H9 (cell line): ENCODE measurements at places on chromosomes 6 and 20. TPM values are rescaled to one million over a fixed set of nuclear protein-coding genes. Genes with fewer than 3 reads are reported as not detected.

DNA sequence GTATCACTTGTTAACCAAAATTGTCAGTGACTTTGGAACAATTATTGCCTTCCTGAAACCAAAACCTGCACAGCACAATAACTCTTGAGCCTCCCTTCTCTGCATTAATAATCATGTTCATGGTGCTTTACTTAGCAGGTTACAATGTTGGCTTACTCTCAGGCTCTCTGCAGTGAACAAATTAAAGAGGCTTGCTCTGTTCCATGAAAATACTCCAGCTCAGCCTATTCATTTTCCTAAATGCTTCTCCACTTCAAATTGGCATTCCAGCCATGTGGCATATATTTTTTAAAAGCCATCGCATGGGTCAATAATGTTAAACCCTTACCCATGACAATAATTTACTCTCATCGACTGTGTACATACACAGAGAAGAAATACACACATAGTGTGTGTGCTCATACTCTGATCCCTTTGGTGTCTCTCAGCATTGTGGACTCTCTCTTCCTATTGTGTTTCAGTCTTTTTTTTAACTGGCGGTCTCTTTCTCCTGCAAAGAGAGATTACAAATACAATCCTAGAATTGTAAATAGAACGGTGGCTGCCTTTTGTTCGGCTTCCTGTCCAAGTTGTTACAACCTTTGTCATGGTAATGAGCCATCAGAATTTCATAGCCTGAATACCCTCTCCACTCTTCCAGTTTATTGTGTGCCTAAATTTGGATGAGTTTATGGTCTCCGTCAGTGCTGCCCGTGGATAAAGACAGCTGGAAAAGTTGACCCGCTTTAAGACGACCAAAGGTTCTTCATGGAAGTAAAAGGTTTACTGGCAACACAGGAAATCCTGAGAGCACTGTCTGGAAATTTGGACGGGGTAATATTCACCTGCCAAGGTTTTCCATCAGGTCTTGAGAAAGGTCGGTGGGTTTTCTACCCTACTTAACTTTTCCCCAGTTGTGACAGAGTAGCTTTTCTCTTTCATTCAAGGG lies 263.6 kb downstream of the CD83 start:
- peak; percentile 53 for DNase-seq
- peak overlapping the region; percentile 92 for H3K27ac ChIP-seq
- H3K36me3 ChIP-seq: peaks cover 20% of the 10 kb centered on the region
- peak overlapping the region; percentile 57 for H3K4me3 ChIP-seq
- H3K4me1 ChIP-seq: peaks cover 24% of the 10 kb centered on the region
- H3K27me3 ChIP-seq: no peaks in the 10 kb centered on the region

DNA sequence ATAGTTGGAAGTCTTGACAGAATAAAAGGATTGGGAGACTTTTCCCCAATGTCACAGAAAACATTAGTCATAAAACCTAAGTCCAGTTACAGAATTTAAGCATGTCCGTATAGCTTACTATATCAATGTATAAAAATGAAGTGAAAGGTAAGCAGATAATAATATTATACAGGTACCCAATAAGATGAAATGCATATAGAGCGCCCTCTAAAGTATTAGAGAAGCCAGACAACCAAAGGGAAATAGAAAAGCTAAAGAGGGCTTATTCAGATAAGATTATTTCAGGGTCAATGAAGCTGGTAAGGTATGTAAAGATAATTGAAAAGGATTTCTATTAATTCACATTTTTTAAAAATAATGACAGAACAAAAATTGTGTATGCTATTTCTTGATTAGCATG lies 947.7 kb upstream of the MAP3K7 start:
- DNase-seq: no peak
- no peaks in the 10 kb centered on the region for H3K4me1 ChIP-seq
- H3K4me3 ChIP-seq: no peak overlapping the region
- H3K36me3 ChIP-seq: peaks cover 2% of the 10 kb centered on the region; the same call in 1 of the 2 replicates

The PRRT1 gene
- 1.8 and 1.9 TPM in 2 replicates for total RNA-seq

DNA sequence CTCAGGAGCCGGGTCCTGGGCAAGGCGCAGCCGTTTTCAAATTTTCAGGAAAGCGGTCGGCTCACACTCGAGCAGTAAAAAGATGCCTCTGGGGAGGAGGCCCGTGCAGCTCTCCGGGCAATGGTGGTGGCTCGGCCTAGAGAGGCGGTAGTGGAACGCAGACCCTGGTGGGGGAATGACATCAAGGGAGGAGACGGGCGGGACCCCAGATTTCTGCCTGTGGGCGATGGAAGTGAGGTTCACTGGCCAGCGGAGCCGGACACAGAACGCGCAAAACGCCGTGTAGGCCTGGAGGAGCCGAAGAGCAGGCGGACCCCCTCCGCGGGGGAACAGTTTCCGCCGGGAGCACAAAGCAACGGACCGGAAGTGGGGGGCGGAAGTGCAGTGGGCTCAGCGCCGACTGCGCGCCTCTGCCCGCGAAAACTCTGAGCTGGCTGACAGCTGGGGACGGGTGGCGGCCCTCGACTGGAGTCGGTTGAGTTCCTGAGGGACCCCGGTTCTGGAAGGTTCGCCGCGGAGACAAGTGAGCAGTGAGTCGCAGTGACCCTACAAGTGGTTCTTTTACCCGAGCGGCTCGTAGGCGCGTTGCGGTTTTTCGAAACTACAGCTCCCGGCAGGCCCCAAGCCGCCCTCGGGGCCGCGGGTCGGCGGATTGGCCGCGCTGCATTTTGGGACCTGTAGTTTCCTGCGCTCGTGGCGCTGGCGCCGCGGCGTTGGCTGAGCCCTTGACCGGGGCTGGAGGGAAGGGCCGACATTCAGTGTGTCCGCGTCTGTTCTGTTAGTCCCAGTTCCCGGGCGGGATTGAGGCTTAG lies at the start of gene RTEL1:
TSS of gene RTEL1 (plus strand) at position 376 of the 812 bp plus-strand sequence. CDS start 1,091 bp downstream, outside the sequence.
- no peaks in the 10 kb centered on the region; the same call in 1 of the 2 replicates for H3K27me3 ChIP-seq
- peak; percentile 91 for DNase-seq
- no peaks in the 10 kb centered on the region; the same call in 1 of the 2 replicates for H3K4me1 ChIP-seq
- H3K27ac ChIP-seq: no peak within 1 kb of the TSS
- H3K4me3 ChIP-seq: peak within 1 kb of the TSS; percentile 97

DNA sequence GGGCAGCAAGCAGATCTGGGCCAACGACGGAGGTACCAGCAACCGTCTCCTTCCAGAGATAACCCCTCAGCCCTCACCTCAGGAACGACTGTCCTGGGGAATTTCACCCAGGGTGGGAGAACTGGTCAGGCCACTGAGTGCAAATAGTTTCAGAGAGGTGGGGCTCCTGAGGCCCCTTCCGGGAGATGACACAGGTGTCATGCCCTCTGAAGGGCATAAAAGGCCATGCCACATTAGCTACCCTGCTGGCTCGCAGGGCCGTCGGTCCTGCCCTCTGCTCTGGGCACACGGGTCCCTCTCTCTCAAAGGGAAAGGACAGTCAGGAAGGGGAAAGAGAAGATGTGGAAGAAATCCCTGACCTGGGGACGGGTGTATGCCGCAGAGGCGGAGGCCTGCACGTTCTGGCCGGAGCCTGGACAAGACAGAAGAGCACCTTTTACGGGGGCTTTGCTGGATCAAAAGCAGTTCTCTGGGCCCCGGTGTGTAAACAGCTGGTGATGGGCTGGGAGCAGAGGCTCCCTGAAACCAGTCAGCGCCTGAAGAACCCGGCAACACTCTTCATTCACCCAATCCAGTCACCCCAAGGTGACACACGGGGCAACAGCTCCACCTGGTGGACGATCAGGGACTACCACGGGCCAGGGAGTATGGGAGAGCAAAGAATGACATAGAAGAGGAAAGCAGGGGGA lies 6.4 kb upstream of the TAF8 start:
- peak; percentile 91 for DNase-seq
- no peak overlapping the region for H3K4me3 ChIP-seq
- no peaks in the 10 kb centered on the region for H3K36me3 ChIP-seq
- H3K4me1 ChIP-seq: peaks cover 3% of the 10 kb centered on the region; the same call in 1 of the 2 replicates
- H3K27me3 ChIP-seq: peaks cover 40% of the 10 kb centered on the region
- H3K27ac ChIP-seq: no peak overlapping the region

The MOG gene
- total RNA-seq: 0.55 and 0.83 TPM in 2 replicates

The NKX2-2 gene
- total RNA-seq: 0.11 TPM in 1 of 2 replicates, not detected in the other

DNA sequence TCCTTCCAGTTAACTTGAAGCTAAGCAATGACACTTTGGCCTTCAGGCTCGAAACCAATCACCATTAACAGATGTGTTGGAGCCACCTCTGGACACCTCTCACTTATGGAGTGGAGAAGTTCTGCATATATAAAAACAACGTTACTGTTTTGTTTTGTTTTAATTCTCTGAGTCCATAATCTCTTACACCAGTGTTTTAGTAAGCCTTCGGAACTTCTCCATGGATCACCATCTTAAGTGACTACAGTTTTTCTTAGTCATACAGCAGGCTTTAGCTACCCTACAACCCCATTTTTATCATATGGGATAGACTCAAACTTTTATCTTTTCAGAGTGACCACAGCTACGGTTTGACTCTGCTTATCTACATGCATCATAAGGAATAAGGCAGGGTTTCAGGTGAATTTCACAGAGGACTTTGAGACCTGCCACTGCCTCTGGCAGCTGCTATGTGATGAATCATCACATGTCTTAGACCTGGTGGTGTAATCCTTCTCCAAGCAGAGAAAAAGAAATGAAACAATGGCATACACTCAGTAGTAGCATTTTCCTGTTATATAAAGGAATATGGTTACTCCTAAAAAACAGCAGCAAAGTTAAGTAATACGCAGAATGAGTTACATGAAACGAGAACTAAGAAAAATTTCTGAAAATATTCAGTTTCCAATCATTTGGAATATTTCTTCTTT lies 5.5 kb upstream of the HDDC2 start:
- no peak overlapping the region for H3K4me3 ChIP-seq
- 0 out of 2 replicates have a peak, but pooled peaks cover 2% of the 10 kb centered on the region for H3K4me1 ChIP-seq
- H3K27me3 ChIP-seq: no peaks in the 10 kb centered on the region
- no peaks in the 10 kb centered on the region for H3K36me3 ChIP-seq
- DNase-seq: no peak

- peaks cover 29% of the 10 kb centered on the region for H3K27me3 ChIP-seq
- no peaks in the 10 kb centered on the region for H3K36me3 ChIP-seq
- no peak for DNase-seq
- no peak overlapping the region for H3K4me3 ChIP-seq
- H3K27ac ChIP-seq: no peak overlapping the region
- no peaks in the 10 kb centered on the region for H3K4me1 ChIP-seq
Measured at GRCh38 chr20:259981-260380, 2.5 kb downstream of the DEFB132 start.

The CST5 gene
- not detected in 2 replicates for total RNA-seq

- H3K4me3 ChIP-seq: peak overlapping the region; percentile 73; the same call in 1 of the 3 replicates
- no peaks in the 10 kb centered on the region; the same call in 1 of the 2 replicates for H3K27me3 ChIP-seq
- no peak overlapping the region for H3K27ac ChIP-seq
- H3K4me1 ChIP-seq: no peaks in the 10 kb centered on the region
- peak; percentile 73 for DNase-seq
Measured at GRCh38 chr6:169961772-169962561, 210.5 kb downstream of the ERMARD start.

DNA sequence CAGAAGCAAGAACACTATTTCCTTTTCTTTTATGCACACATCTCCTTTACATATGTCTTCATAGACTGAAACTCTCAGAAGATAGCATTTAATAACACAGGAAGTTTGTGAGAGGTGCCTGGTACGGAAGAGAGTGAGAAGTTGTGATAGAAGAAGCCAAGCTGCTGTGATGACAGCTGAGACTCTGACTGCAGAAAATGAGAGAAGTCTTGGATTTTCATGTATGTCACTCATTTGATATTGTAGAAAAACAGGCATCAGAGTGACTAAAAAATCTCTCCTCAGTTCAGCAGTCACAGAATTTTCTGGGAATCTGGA lies 154.9 kb upstream of the BMP2 start:
- DNase-seq: no peak
- H3K27me3 ChIP-seq: no peaks in the 10 kb centered on the region
- no peak overlapping the region for H3K4me3 ChIP-seq
- H3K4me1 ChIP-seq: no peaks in the 10 kb centered on the region
- no peak overlapping the region for H3K27ac ChIP-seq

The MLIP gene
- not detected in 2 replicates for total RNA-seq

GRCh38 chr6:136609873-136610706 lies 59.9 kb upstream of the MAP7 start:
- peak overlapping the region; percentile 34 for H3K27ac ChIP-seq
- no peaks in the 10 kb centered on the region for H3K27me3 ChIP-seq
- DNase-seq: peak; percentile 64
- no peak overlapping the region for H3K4me3 ChIP-seq

GRCh38 chr20:48761023-48761785 lies 66.6 kb downstream of the PREX1 start:
- H3K4me3 ChIP-seq: no peak overlapping the region
- H3K27ac ChIP-seq: no peak overlapping the region
- DNase-seq: no peak
- H3K27me3 ChIP-seq: no peaks in the 10 kb centered on the region

- H3K36me3 ChIP-seq: no peaks in the 10 kb centered on the region
- H3K27ac ChIP-seq: no peak overlapping the region
- H3K27me3 ChIP-seq: no peaks in the 10 kb centered on the region
- H3K4me3 ChIP-seq: no peak overlapping the region
Measured at GRCh38 chr20:18796282-18796833, 17.2 kb upstream of the SCP2D1 start.

The DDX43 gene
- 0.33 TPM in 1 of 2 replicates, not detected in the other for total RNA-seq

GRCh38 chr6:123850555-123850954 lies 46.9 kb downstream of the NKAIN2 start:
- no peak overlapping the region for H3K27ac ChIP-seq
- no peaks in the 10 kb centered on the region for H3K4me1 ChIP-seq
- DNase-seq: no peak
- no peaks in the 10 kb centered on the region for H3K36me3 ChIP-seq

- H3K36me3 ChIP-seq: peaks cover 7% of the 10 kb centered on the region
- no peak overlapping the region for H3K27ac ChIP-seq
- peak overlapping the region; percentile 19; the same call in 1 of the 3 replicates for H3K4me3 ChIP-seq
- H3K27me3 ChIP-seq: no peaks in the 10 kb centered on the region
Measured at GRCh38 chr6:161242779-161243693, 30.8 kb downstream of the AGPAT4 start.

DNA sequence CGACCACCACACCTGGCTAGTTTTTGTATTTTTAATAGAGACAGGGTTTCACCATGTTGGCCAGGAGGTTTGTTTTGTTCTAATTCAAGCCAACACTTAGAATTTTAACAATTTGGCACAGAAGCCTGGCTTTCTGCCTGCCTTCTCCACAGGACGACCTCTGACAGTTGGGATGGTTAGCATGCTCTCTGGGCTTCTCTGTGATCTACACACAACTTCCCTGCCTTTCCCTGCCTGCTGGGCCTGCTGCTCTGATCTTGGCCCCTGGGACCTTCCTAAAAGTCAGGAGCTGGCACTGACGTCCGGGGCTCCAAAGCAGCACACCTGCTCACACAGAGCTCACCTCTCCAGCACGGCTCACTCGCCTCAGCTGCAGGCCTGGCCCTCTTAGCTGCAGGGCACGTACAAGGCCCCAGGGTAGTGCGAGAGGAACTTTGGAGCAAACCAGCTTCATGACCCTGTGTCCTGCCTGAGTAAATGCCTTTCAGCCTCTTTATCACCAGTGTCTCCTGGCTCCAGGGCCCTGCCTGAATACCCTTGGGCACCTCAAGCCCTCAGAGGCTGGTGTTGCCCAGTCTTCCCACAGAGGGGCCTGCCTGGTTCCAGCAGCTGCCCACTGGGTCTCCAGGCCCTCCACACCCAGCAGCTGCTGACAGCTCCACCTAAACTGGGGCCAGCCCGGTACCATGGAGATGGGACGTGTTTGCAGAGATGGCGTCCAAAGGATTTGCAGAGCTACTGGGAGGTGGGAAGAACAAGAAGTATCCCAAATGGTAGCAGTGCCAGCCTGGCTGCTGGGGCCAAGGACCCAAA lies 96.0 kb downstream of the PSMB1 start:
- no peak for DNase-seq
- H3K27ac ChIP-seq: no peak overlapping the region
- H3K4me3 ChIP-seq: no peak overlapping the region
- no peaks in the 10 kb centered on the region for H3K27me3 ChIP-seq
- no peaks in the 10 kb centered on the region for H3K4me1 ChIP-seq
